CD4-positive, alpha-beta T cell treated with Interleukin-10 for 1 hour (primary cell): ENCODE measurements at places on chromosomes 11 and 22.

DNA sequence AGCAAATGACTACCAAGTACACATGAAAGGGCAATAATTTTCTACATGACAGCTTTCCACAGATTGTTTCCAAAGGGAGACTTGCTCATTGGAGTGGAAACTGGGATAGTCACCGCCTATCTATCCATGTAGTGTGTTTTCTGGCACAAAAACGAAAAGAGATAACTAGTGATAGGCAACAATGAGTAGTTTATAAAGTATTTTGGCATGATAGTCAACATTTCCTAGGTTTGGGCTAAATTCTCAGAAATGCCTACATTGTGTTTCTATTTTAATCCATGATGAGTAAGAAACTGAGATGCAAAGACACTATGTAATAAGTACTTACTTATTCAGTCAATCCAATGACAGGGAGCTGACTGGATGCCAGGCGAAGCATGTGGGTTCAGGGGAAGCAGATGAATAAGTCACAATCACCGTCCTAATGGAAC lies 1129.1 kb downstream of the DLG2 start:
- no peak for DNase-seq

GRCh38 chr22:28346308-28346707 lies 333.3 kb downstream of the TTC28 start:
- DNase-seq, result no peak

GRCh38 chr11:8768625-8769333 lies 86.2 kb downstream of the RPL27A start:
- no peak for DNase-seq

- no peak for DNase-seq
Measured at GRCh38 chr22:33112580-33112979, 54.4 kb upstream of the SYN3 start.

DNA sequence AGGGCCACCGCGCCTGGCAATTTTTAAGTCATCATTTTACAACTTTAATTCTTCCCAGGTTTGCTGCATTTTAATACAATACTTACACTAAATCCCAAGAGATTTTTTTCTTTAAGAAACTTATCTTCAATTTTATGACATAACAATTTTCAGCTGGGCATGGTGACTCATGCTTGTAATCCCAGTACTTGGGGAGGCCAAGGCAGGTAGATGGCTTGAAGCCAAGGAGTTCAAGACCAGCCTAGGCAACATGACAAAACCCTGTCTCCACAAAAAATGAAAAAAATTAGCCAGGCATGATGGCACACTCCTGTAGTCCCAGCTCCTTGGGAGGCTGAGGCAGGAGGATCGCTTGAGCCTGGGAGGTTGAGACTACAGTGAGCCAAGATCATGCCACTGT lies 38.8 kb downstream of the CLDN25 start:
- no peak for DNase-seq

- DNase-seq, result no peak
Measured at GRCh38 chr11:35281169-35281688, 138.1 kb downstream of the SLC1A2 start.

DNA sequence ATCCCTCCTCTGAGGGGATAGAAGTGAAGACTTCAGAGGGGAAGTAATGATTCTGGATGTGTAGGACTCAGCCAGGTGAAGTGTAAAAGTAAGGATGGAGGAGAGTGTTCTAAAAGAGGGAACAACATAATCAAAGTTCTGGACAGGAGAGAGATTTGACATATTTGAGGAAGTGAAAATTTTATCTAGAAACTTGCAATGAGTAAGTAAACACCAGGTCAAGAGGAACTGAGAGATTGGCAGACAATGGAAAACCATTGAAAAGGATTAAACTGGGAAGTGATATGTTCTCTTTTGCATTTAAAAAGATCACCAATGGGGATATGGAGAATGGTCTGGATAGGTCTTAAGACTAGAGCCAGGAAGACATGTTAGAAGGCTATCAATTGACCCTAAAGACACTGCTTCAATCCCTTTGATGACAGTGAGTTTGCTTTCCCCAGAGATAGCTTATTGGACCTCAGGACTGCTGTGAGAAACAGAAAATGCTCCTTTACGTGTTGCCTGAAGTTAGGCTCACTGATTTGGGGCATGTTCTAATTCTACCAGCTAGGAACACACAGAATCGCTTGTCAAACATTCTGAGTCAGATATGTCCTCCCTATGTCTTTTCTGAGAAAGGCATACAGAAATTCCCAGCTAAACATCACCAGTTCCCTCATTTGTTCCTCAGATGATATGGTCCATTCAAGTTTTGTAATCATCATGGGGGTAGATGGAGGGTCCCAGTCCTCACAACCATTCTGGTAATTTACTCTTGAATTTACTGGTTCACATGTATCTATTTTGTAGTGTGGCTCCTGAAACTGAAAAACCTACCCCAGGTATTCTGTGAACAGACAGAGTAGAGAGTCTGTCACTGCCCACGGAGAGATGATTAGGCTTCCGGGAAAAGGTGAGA lies 144.9 kb downstream of the MAML2 start:
- DNase-seq, result no peak

DNA sequence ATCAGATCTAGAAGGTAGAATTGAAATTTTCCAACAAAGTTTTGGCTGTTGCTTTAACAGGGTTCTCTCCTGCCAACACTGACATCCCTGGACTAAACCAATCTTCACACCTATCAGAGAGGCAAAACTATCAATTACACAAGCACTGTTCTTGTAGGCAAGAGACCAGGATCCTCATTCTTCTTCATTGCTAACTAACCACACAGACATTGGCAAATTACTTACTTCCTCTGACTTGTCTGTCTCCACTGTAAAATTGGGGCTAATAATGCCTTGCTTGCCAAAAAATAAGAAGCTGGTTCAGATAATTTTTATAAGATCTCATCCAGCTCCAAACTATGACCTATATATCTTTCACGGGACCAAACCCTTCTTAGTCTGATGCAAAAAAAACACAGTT lies 93.8 kb upstream of the DDI1 start:
- DNase-seq, result no peak

GRCh38 chr11:126413426-126413825 lies 57.9 kb downstream of the ST3GAL4 start:
- DNase-seq, result no peak

GRCh38 chr11:8229299-8230177 lies 34.1 kb downstream of the LMO1 start:
- no peak for DNase-seq

- DNase-seq, result no peak
Measured at GRCh38 chr11:93476796-93477195, 66.4 kb downstream of the SMCO4 start.

DNA sequence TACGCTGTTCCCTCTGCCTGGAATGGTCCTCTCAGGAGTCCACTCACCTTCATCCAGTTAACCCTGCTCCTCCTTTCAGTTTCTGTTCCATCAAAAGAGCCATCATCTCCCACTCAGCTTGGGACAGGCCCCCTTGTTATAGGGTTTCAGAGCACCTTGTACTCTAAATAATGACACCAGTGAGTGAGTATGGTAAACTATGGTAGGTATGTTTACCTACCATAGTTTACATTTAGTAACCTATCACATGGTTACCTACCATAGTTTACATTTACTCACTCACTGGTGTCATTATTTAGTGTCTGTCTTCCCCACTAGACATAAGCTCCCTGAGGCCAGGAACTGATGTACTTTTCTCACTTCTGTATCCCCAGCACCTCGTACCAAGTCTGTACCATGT lies 130.2 kb upstream of the SESN3 start:
- DNase-seq, result no peak

DNA sequence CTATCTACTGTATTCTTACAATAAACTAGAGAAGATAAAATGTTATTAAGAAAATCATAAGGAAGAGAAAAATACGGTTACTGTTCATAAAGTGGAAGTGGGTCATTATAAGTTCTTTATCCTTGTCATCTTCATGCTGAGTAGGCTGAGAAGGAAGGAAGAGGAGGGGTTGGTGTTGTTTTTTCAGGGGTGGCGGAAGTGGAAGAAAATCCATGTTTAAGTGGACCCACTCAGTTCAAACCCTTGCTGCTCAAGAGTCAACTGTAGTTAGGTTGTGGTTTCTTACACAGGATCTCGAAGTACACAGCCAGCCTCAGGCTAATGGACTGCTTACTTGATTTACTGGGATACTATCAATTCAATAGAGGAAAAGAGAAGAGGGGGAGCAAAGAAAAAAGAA lies 63.1 kb downstream of the PIWIL4 start:
- DNase-seq, result no peak

GRCh38 chr22:31618471-31619176 lies 43.4 kb downstream of the PISD start:
- no peak for DNase-seq

GRCh38 chr11:40161854-40162410 lies 1297.5 kb downstream of the LRRC4C start:
- DNase-seq, result no peak

- no peak for DNase-seq
Measured at GRCh38 chr11:30583476-30584280, 2.5 kb downstream of the MPPED2 start.

- DNase-seq, result no peak
Measured at GRCh38 chr11:110069158-110069737, 23.9 kb upstream of the ZC3H12C start.

GRCh38 chr22:29762263-29762662 lies 4.5 kb downstream of the ZMAT5 start:
- no peak for DNase-seq
